ENCODE measurements at places on chromosomes 6 and 20. TPM values are rescaled to one million over a fixed set of nuclear protein-coding genes. Genes with fewer than 3 reads are reported as not detected.
A peak's percentile ranks its signal among the peaks of the same experiment; 100 is the strongest.

- H3K36me3 ChIP-seq, result no peaks in the 10 kb centered on the region
- H3K27me3 ChIP-seq, result no peaks in the 10 kb centered on the region
- no peak for DNase-seq
- H3K4me3 ChIP-seq, result no peak overlapping the region
These were observed 11.8 kb downstream of the DCBLD1 start for GRCh38 chr6:117494283-117494682.

The WFDC2 gene
- 0.13 TPM for total RNA-seq

The DAAM2 gene
- 25.8 TPM for total RNA-seq

- no peaks in the 10 kb centered on the region for H3K27me3 ChIP-seq
- no peaks in the 10 kb centered on the region for H3K36me3 ChIP-seq
- DNase-seq, result no peak
- H3K27ac ChIP-seq, result no peak overlapping the region
- no peaks in the 10 kb centered on the region for H3K4me1 ChIP-seq
These were observed 2.7 kb downstream of the BCAS1 start for GRCh38 chr20:54067606-54068174.

- H3K27me3 ChIP-seq, result no peaks in the 10 kb centered on the region
- H3K27ac ChIP-seq, result no peak overlapping the region
- no peaks in the 10 kb centered on the region for H3K36me3 ChIP-seq
These were observed 126.5 kb upstream of the HDGFL1 start for GRCh38 chr6:22442826-22443225.

DNA sequence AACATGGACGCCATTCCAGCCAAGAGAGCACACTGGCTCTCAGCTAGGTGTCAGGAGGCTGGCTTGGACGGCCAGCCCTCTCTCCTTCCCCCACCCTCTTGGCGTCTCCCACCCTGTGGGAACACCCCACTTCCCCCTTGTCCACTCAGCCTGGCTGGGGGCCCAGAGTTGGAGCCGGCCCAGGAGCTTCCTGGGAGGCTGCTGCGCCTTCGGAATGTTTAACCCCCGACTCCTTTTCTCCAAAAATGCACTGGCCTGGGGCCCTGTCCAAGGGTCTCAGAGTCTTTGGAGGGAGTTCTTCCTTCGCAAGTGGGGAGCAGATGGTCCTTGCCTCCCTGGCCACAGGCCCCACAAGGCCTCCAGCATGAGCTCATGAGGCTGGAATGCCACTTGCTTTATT, 4.1 kb downstream of the ADAM33 start:
- H3K4me1 ChIP-seq, result peaks cover 60% of the 10 kb centered on the region
- H3K27ac ChIP-seq, result no peak overlapping the region
- H3K36me3 ChIP-seq, result peaks cover 14% of the 10 kb centered on the region
- H3K27me3 ChIP-seq, result peaks cover 59% of the 10 kb centered on the region
- peak; percentile 90 for DNase-seq

- H3K4me3 ChIP-seq, result no peak overlapping the region
- no peak overlapping the region for H3K27ac ChIP-seq
- DNase-seq, result no peak
- no peaks in the 10 kb centered on the region for H3K4me1 ChIP-seq
These were observed 23.1 kb downstream of the NCR2 start for GRCh38 chr6:41358503-41358902.

- H3K27me3 ChIP-seq, result no peaks in the 10 kb centered on the region
- H3K36me3 ChIP-seq, result no peaks in the 10 kb centered on the region
- H3K27ac ChIP-seq, result no peak overlapping the region
- H3K4me1 ChIP-seq, result no peaks in the 10 kb centered on the region
These were observed 109.2 kb downstream of the CEP57L1 start for GRCh38 chr6:109204511-109204910.

- no peak overlapping the region for H3K27ac ChIP-seq
- no peaks in the 10 kb centered on the region for H3K36me3 ChIP-seq
- H3K4me1 ChIP-seq, result no peaks in the 10 kb centered on the region
- H3K4me3 ChIP-seq, result no peak overlapping the region
- H3K27me3 ChIP-seq, result no peaks in the 10 kb centered on the region
- DNase-seq, result no peak
These were observed 693.2 kb upstream of the GJE1 start for GRCh38 chr6:141439513-141439912.

DNA sequence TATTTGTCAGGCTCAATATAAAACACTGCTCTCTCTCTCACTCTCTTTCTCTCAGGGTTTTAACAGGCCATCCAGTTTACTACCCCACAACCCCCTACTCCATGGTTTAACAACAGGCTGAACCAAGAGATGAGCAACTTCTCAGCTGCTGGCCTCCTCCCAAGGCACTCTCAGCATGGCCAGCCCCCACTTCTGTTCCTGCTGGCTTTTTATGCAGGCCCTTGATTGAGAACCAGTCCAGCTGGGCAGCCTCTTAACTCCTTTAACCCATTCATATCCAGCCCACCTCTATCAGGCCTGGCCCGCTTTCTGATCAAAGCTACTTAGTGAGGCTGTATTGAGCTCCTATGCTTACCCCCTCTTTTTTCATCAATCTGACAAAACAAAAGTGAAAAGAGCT, 346.8 kb upstream of the POU3F2 start:
- H3K4me1 ChIP-seq, result no peaks in the 10 kb centered on the region
- H3K4me3 ChIP-seq, result no peak overlapping the region
- DNase-seq, result no peak
- H3K27ac ChIP-seq, result no peak overlapping the region
- H3K36me3 ChIP-seq, result no peaks in the 10 kb centered on the region
- no peaks in the 10 kb centered on the region for H3K27me3 ChIP-seq

The KIAA1755 gene
- 8.7 TPM for total RNA-seq

The PHACTR3 gene
- total RNA-seq, result 7.0 TPM

The FNDC11 gene
- total RNA-seq, result 0.09 TPM

The RAET1L gene
- not detected for total RNA-seq

GRCh38 chr6:72972579-72972978, 252.7 kb downstream of the KHDC1L start:
- no peak overlapping the region for H3K27ac ChIP-seq
- H3K27me3 ChIP-seq, result no peaks in the 10 kb centered on the region
- no peak overlapping the region for H3K4me3 ChIP-seq
- H3K4me1 ChIP-seq, result no peaks in the 10 kb centered on the region
- DNase-seq, result no peak

The SLC17A2 gene
- total RNA-seq, result not detected

GRCh38 chr6:11536795-11537194, 754 bp upstream of the TMEM170B start:
- H3K4me3 ChIP-seq, result peak overlapping the region; percentile 73
- peaks cover 2% of the 10 kb centered on the region for H3K27me3 ChIP-seq
- H3K36me3 ChIP-seq, result no peaks in the 10 kb centered on the region
- peaks cover 4% of the 10 kb centered on the region for H3K4me1 ChIP-seq

The KCNK16 gene
- total RNA-seq, result not detected

The EIF6 gene
- 73.9 TPM for total RNA-seq

GRCh38 chr6:7910654-7911344, at the start of gene TXNDC5:
TSS of gene TXNDC5 (minus strand) at chr6:7910788. CDS start at chr6:7910776, 12 bp downstream.
- H3K27ac ChIP-seq, result peak within 1 kb of the TSS; percentile 85
- peaks cover 8% of the 10 kb centered on the region for H3K27me3 ChIP-seq
- peak; percentile 91 for DNase-seq
- peak within 1 kb of the TSS; percentile 77 for H3K4me3 ChIP-seq

The PPP1R10 gene
- 25.7 TPM for total RNA-seq

DNA sequence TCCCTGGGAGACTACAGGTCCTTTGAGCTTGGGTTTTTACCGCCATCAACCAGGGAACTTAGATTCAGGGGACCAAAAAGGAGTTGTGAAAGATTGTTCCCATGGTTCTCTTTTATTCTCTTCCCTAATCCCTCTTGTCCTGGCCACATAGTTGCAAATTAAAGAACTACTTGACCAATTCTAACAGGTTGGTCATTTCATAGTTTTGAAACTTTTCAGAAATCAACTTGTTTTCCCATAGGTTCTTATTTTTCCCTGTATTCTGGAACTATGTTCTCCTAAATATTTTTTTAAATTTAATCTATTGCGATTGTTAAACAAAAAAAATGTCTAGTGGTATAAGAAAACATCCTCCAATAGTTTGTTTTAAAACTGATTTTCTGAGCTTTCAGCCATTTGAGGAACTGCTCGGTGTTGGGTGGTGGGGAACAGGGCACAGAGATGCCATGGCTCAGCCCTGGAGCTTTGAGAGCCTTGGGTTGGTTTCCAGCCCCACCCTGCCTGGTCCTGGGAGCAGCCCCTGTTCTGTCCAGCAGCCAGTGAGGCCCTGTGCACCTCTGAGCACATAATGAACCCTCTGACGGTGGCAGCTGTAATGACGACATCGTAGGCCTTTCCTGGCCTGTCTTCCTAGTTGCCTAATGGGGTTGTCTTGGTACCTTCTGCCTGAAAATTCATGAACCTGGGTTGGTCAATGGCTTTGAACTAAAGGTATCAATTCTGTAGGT, 53.5 kb downstream of the TBC1D7 start:
- peaks cover 5% of the 10 kb centered on the region for H3K36me3 ChIP-seq
- peaks cover 3% of the 10 kb centered on the region for H3K4me1 ChIP-seq
- H3K27ac ChIP-seq, result no peak overlapping the region
- H3K4me3 ChIP-seq, result no peak overlapping the region

DNA sequence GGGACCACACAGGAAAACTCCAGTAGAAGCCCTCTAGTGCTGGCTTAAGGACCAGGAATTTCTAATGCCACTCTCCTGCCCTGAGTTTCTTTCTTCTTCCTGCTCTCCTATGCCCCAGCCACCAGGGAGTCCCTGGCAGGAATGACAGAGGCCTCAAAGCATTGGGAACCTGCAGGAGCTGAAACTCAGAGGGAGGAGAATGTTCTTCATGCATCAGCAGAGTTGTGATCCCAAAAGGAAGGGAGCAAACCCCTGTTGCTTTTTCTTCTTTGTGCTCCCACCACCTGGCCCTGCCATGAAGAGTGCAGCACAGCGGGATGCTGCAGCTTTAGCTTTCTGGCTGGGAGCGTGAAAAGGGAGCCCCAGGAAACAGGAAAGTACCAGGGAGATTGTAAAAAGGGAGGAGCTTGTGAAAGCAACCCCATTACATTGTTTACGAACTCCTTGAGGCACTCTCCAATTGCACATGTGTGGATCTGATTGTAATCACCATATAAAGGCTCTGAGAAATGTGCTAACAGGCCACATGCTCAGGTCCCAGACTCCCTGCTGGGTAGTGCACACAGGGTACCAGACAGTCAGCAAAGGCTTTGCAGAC, 34.7 kb upstream of the FKBP1A start:
- H3K4me3 ChIP-seq, result no peak overlapping the region
- no peaks in the 10 kb centered on the region for H3K4me1 ChIP-seq
- no peak overlapping the region for H3K27ac ChIP-seq
- H3K27me3 ChIP-seq, result peaks cover 2% of the 10 kb centered on the region

DNA sequence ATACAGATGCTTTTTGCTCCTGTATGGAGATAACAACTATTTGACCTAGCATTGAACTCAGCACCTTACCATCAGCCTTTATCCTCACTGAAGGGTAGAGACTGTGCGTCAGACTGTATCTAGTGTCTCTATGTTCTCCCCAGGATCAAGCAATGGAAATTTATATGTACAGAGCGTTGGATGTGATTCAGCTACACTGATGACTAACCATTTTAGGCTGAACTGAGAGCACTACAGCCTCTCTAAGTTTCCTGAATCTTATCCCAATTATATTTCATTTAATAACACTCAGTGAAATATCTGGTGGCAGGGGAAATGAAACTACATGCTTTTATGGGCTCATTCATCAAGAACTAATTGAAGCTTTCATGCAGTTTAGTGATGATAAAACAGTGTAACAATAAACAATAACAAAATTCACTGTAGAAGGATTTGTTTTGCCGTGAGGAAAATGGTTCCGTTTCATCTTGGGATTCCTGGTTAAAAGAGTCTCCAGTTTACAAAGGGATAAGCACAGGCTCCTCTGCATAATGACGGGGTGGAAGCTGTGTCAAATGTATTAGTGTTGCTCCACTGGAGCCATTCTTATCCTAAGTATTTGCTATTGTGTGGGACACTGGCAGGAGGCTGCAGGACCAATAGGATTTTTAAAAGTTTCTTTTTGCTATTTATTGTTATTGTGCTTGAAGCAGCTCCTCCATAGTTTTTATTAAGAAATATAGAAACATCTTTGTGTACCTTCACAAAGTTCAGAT, 567.6 kb upstream of the MMS22L start:
- H3K4me1 ChIP-seq, result no peaks in the 10 kb centered on the region
- H3K27me3 ChIP-seq, result no peaks in the 10 kb centered on the region
- DNase-seq, result peak; percentile 80

- no peaks in the 10 kb centered on the region for H3K36me3 ChIP-seq
- no peak overlapping the region for H3K4me3 ChIP-seq
- peak; percentile 78 for DNase-seq
- H3K4me1 ChIP-seq, result peaks cover 7% of the 10 kb centered on the region
- H3K27ac ChIP-seq, result peak overlapping the region; percentile 76
- H3K27me3 ChIP-seq, result no peaks in the 10 kb centered on the region
These were observed 244.9 kb upstream of the SOX4 start for GRCh38 chr6:21348504-21349195.

The ARFGEF3 gene
- total RNA-seq, result 1.1 TPM

GRCh38 chr6:155967322-155967721, 511.7 kb upstream of the NOX3 start:
- H3K27me3 ChIP-seq, result no peaks in the 10 kb centered on the region
- H3K4me3 ChIP-seq, result no peak overlapping the region
- H3K27ac ChIP-seq, result no peak overlapping the region
- no peaks in the 10 kb centered on the region for H3K36me3 ChIP-seq
- DNase-seq, result no peak

DNA sequence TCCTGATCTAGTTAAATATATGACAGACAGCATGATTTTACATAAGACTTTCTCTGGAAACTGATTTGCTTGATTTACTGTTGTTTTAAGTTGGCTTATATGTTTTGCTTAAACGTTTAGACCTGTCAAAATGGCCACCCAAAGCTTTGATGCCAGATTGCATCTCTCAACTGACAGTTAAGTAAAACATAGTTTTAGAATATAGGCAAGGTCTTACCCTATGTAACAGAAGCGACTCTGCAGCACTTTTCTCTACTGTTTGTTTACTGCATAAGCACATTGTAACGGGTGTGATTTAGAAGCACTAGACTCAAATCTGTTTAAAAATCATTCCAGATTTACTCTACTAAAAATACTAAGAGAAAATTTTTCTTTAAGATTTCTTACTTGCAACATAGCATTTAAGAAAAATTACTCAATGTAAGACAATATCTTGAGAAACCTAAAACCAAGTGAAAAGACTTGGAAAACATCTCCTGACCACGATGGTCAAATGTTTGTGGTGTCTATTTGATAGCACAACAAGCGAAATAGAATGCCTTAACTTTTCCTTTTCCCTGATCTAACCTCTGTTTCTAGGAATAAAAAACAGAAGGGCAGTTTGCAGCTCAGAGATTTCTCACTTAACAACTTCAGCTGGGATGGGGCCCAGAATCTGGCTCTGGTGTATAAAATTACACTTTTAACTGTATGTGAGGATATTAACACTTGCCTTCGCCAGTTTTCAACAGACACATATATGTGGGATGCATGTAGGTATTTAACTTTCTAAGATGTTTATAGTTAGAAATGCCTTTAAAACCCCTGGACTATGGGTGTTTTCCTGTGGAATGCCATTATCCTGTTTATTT, 47.4 kb downstream of the AIG1 start:
- no peak overlapping the region for H3K27ac ChIP-seq
- peak; percentile 40 for DNase-seq
- H3K27me3 ChIP-seq, result no peaks in the 10 kb centered on the region
- H3K4me1 ChIP-seq, result no peaks in the 10 kb centered on the region
- H3K4me3 ChIP-seq, result no peak overlapping the region

GRCh38 chr6:134287859-134288537, 29.9 kb downstream of the SGK1 start:
- H3K27me3 ChIP-seq, result no peaks in the 10 kb centered on the region
- peaks cover 2% of the 10 kb centered on the region for H3K4me1 ChIP-seq
- peak; percentile 26 for DNase-seq
- peak overlapping the region; percentile 83 for H3K27ac ChIP-seq
- no peak overlapping the region for H3K4me3 ChIP-seq

The LHFPL5 gene
- not detected for total RNA-seq
